ENCODE measurements at places on chromosomes 7 and 10. TPM values are rescaled to one million over a fixed set of nuclear protein-coding genes. Genes with fewer than 3 reads are reported as not detected.

Gene C10orf67
- 0.16 TPM for polyA plus RNA-seq

Gene NXPH1
- polyA plus RNA-seq: not detected

Gene C7orf57
- not detected for polyA plus RNA-seq

Gene ATRNL1
- polyA plus RNA-seq: 0.28 TPM

Gene SFTPA1
- not detected for polyA plus RNA-seq

Gene GHITM
- polyA plus RNA-seq: 167 TPM

Gene SKIDA1
- polyA plus RNA-seq: 0.49 TPM

Gene NKX2-3
- polyA plus RNA-seq: not detected

Gene TFEC
- polyA plus RNA-seq: 0.05 TPM

Gene DMBT1
- polyA plus RNA-seq: not detected

Gene OR9A2
- not detected for polyA plus RNA-seq

Gene FKBP6
- polyA plus RNA-seq: not detected

Gene EMX2
- polyA plus RNA-seq: not detected

GRCh38 chr7:156094350-156095146 lies 282.3 kb upstream of the SHH start:
- no peak for DNase-seq

DNA sequence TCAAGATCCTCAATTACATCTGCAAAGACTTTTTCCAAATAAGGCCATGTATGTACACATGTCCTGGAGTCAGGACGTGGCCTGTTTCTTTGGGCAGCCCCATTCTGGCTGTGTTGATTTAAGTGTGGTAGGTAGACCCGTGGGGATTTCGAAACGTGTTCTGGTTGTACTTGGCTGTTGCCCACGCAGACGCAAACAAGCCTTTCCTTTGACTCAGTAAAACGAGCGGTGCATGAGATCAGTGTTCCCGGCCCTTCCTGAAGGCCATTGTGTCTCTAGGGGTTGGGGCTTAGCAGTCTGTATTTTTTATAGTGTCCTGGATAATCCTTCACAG lies 64.8 kb upstream of the DNAJB6 start:
- peak; percentile 97 for DNase-seq

GRCh38 chr10:4016214-4016740 lies 231.3 kb upstream of the KLF6 start:
- no peak for DNase-seq

DNA sequence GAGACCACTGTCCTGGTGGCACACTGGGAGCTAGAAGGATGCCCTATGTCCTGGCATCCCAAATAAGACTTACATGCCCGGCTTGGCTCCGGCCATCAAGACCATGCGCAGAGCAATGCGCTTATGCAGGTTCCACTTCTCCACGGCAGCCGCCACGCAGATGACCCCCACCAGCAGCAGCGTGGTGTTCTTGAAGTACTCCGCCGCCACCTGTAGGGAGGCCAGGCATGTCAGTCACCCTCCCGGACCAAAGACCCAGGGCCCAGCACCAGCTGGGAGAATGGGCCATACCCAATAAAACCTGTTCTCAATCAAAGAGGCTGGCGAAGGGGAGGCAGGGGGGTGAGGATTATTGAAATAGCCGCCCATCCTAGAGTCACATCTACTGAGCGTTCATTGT lies 19.9 kb downstream of the SLC13A4 start:
- DNase-seq: no peak

- DNase-seq: no peak
Measured at GRCh38 chr7:21948887-21949540, 3.3 kb upstream of the CDCA7L start.

DNA sequence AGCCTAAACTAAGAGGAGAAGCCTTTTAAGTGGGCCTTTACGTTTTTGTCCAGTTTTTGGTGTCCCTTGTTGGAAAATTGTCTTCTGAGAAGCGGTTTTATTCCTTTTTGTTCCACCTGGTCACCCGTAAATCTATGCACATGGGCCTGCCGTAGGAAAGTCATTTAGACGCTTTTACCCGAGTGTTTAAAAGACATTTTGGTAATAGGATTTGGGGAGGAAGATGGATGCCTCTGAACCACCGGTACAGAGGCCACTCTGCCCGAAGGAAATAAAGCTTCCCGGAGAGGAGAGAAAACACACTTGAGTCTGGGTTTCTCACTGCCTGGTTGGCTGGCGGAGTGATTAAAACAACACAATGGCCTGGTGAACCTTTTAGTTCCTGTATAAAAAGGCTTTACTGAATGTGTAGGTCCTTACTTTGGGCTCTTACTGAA lies 760 bp downstream of the THNSL1 start:
- DNase-seq: peak; percentile 29

GRCh38 chr10:43355749-43356371 lies 15.6 kb upstream of the FXYD4 start:
- DNase-seq: peak; percentile 67

- no peak for DNase-seq
Measured at GRCh38 chr7:101170617-101171441, 5.5 kb upstream of the VGF start.

GRCh38 chr7:30255064-30255769 lies 29.2 kb upstream of the ZNRF2 start:
- no peak for DNase-seq

- peak; percentile 89 for DNase-seq
Measured at GRCh38 chr10:34319197-34319846, 495.8 kb downstream of the PARD3 start.

- no peak for DNase-seq
Measured at GRCh38 chr7:149868623-149869290, 5.0 kb upstream of the ATP6V0E2 start.

DNA sequence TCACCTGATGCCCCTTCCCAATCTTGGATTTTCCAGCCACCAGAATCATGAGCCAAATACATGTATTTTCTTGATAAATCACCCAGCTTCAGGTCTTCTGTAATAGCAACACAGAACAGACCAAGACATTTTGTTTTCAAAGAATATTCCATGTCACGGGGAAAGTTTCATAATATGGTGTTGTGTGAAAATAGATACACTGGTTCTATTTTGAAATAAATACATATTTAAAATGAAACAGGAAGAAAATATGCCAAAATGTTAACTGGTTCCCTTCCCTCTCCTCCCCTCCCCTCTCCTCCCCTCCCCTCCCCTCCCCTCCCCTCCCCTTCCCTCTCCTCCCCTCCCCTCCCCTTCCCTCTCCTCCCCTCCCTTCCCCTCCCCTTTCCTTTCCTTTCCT lies 30.3 kb upstream of the CAMK1D start:
- no peak for DNase-seq

GRCh38 chr7:32586291-32587221 lies 91.3 kb downstream of the AVL9 start:
- peak; percentile 95 for DNase-seq

- DNase-seq: no peak
Measured at GRCh38 chr7:2237109-2237602, 4.4 kb upstream of the MAD1L1 start.

- no peak for DNase-seq
Measured at GRCh38 chr10:109886037-109886780, 37.1 kb downstream of the XPNPEP1 start.

GRCh38 chr7:45450571-45451204 lies 123.5 kb upstream of the ADCY1 start:
- DNase-seq: no peak

DNA sequence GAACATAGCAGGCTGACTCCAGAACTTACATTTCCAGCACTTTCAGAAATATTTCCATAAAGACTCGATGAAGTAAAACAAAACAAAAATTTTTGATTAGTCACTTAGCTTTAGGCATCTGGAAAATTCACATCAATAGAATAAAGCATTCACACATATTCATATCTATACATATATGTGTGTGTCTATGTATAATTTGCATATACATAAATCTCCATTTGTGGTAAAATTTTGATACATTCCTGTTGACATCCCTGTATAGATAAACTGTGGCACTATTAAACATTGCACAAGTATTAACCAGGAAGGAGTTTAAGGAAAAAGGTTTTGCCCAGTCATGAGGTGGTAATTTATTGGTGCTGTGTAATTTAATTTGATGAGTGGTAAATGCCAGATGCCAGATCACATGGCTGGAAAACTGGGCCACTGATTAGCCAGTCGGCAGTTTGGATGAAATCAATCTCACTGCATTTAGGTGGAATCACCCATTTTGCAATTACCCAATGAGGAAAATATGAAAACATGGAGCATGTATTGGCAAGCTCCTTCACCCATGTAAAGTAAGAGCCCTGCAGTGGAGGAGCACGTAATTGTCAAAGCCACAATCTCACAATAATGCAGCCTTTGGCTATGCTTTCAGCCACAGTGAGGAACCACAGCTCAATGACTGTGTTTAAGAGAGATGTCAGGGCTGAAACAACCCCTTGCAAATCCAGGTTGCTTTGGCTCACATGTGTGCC lies 294.6 kb downstream of the RNLS start:
- no peak for DNase-seq

- DNase-seq: no peak
Measured at GRCh38 chr10:3074145-3074665, 6.9 kb downstream of the PFKP start.

DNA sequence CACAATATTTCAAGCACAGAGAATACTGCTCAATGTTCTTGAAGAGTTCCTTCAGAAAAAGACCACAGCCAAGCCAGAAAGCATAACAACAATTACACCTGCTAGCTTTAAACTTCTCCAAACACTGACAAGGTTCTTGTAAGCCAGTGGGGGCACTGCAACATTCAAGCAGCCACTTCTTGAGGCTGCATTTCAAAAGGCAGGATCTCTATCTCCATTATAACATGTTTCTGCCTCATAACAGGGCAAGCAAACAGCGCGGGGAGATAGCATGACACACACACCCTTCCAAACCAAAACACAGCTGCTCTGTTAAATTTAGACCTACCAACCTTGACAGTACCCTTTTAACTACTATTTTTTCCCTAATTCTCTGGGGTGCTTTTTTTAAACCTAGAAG lies 30.8 kb downstream of the CHCHD3 start:
- DNase-seq: peak; percentile 38

GRCh38 chr10:122244001-122244975 lies 26.8 kb upstream of the BTBD16 start:
- DNase-seq: no peak

GRCh38 chr10:100972904-100973535 lies 3.7 kb downstream of the SEMA4G start:
- no peak for DNase-seq

GRCh38 chr7:82740246-82740848 lies 296.8 kb upstream of the CACNA2D1 start:
- peak; percentile 55 for DNase-seq

- DNase-seq: no peak
Measured at GRCh38 chr10:3398825-3399646, 226.5 kb upstream of the PITRM1 start.

DNA sequence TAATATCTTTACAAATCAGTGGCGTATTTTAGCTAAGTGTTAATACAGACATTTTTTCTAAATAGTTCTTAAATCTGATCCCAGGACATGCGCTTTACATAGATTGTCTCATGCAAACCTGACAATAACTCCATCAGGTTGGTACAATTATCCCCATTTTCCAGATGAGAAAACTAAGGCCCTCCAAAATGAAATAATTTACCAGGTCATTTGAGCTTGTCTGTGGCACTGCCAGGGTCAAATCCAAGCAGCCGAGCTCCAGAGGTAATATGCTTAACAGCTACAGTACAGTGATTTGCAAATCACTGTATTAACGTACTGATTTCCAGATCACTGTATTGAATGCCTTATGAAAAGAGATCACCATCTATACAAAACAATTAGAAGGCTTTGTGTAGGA lies 223.1 kb downstream of the CHCHD3 start:
- DNase-seq: no peak

DNA sequence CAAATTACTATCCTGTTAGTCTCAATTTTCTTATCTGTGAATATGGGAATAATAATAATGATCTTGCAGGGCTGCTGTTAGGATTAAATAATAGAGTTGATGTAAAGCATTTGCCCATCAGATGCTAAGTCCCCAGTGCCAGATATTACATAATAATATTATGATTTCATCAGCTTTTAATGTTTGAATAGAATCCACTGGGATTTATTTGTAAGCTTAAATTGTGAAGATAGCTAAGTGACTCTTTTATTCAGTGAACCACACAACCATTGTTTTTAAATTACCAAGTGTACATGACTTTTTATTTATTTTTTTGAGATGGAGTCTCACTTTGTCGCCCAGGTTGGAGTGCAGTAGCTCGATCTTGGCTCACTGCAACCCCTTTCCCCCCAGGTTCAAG lies 510.3 kb upstream of the DPP6 start:
- no peak for DNase-seq

GRCh38 chr7:13117103-13117502 lies 429.7 kb downstream of the ARL4A start:
- peak; percentile 5 for DNase-seq

DNA sequence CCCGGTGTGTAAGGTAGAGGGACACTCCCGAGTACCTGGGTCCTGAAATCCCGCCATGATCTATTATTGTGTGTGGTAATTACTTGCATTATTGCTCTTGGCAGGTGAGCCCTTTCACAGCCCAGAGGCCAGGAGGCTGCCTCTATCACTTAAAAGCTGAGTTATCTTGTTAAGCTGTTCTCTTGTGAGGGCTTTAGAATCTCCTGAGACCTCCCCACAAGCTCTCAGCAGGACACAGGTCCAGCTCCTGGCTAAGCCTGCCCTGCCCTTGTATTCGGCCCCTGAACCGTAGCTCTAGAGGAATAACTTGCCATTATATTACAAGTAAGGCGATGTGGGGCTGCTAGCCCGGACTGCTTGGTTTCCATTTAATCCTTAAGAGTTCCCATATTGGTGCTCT lies 13.9 kb downstream of the SND1 start:
- DNase-seq: no peak

GRCh38 chr7:156675721-156676120 lies 35.1 kb downstream of the RNF32 start:
- no peak for DNase-seq

- no peak for DNase-seq
Measured at GRCh38 chr10:79247373-79248137, 99.7 kb upstream of the PPIF start.

DNA sequence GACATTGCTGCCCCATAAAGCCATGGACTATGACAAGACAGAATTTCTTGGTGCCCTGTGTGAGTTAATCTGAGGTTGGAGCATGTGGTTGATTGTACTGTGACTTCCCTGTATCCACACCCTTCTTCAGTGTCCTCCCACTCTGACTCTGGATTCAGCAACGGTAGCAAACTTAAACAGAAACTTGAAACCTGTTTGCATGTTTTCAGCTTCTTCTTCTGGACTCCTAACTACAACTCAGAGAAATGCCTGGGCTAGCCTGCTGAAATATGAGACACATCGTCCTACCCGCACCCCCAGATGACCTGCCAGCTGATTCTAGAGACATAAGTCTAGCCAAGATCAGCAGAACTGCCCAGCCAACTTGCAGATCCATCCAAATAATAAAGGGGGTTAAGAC lies 78.4 kb downstream of the IPMK start:
- peak; percentile 73 for DNase-seq
